ENCODE measurements at places on chromosomes 11 and 22. TPM values are rescaled to one million over a fixed set of nuclear protein-coding genes. Genes with fewer than 3 reads are reported as not detected.
A peak's percentile ranks its signal among the peaks of the same experiment; 100 is the strongest.

The DEUP1 gene
- 0.63 TPM for total RNA-seq

- no peak for DNase-seq
These were observed 62.6 kb upstream of the PHF21A start for GRCh38 chr11:46183819-46184218.

DNA sequence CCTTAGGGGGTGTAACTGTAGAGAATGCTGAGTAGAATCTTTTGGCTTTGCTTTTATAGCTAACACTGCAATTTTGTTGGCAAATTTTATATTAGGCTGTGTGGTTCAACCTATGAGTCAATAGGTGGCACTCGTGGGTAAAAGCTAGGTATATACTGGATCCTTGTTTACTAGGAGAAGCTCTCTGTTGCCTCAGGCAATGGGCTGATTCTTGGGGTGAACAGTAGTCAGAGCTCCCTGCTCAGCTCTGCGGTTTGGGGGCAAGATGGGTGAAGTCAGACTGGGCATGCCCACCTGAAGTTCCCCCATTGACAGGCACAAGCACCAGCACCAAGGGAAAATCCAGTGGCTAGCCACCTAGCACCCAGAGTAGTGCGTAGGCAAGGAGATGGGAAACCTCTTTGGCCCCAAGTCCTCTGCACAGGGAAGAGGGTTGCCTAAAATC lies 238.7 kb downstream of the FAM181B start:
- peak; percentile 75 for DNase-seq

GRCh38 chr11:65422633-65423515 lies at the start of gene NEAT1:
Gene NEAT1, plus strand, starts transcription at chr11:65422798.
- DNase-seq = peak; percentile 90

- peak; percentile 77 for DNase-seq
These were observed 347.0 kb downstream of the MIAT start for GRCh38 chr22:27004434-27004833.

DNA sequence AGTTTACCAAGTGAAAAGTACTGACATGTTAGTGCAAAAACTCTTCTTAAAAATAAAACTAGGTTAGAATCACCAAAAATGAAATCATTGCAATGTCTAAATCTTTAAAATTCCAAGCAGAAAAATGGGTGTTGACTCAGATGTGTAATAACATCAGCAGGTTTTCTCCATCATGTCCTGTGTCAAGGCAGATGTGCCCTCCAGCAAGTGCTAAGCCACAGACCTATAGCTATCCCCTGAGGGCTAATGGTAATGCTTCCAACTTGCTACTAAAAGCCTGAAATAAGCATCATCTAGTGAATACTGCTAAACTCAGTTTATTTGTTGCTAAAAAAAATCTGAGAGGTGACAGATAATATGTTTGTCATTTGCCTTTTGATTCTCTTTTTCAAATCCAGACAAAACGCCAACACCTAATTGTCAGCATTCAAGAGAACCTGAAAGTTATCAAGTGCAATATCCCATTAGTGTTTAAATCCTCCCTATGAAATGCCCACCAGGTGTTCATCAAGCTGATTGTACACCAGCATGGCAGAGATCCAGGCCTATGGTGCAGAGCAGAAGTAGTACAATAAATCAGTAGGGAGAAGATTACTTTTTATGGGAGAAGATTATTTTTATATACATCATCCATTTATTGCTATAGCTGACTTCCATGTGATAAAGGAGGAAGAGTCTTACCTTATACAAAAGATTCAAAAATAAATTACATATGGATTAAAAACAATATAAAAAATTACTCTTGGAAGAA lies 55.1 kb upstream of the SYT9 start:
- DNase-seq = no peak

GRCh38 chr11:9184516-9184915 lies 80.6 kb downstream of the DENND5A start:
- no peak for DNase-seq

- no peak for DNase-seq
These were observed 56.6 kb upstream of the UBASH3B start for GRCh38 chr11:122598971-122599370.

DNA sequence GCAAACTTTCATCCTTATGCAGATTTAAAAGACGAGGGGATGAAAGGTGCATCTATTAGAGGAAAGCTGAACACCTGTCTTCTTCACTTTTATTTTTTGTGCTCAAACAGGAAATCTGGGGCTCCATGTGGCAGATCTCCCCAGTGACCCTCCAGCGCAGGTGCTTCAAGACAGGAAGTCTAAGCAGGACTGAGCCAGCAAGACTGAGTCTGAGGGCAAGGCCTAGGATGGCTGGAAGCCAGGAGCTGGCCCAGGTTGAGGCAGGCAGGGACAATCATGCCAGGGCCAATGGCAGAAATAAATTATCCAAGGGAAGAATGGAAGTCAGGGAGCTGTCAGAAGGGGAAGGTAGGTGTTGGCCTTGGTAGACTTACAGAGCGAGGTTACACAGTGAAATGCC lies 101.1 kb upstream of the SPON1 start:
- DNase-seq = no peak

DNA sequence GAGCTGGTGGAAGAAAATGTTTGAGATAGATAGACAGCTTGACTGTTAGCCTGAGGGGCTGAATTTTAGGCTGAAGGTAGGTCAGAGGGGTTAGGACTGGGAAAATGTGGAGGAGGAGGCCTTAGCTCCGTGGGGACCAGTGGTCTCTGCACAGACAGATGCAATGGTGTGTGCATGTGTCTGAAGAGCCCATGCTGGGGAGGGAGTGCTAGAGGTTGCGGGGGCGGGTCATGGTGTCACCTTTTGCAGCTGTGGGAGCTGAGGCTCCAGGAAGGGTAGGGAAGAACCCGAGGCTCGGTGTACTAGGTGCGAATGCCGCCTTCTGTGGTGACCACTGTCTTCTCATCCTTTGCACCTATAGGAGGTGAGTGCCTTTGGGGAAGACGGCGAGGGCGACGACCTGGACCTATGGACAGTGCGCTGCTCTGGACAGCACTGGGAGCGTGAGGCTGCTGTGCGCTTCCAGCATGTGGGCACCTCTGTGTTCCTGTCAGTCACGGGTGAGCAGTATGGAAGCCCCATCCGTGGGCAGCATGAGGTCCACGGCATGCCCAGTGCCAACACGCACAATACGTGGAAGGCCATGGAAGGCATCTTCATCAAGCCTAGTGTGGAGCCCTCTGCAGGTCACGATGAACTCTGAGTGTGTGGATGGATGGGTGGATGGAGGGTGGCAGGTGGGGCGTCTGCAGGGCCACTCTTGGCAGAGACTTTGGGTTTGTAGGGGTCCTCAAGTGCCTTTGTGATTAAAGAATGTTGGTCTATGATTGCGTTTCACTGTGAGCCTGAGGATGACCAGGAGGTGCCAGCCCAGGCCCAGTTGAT lies 1.6 kb downstream of the SDF2L1 start:
- no peak for DNase-seq

DNA sequence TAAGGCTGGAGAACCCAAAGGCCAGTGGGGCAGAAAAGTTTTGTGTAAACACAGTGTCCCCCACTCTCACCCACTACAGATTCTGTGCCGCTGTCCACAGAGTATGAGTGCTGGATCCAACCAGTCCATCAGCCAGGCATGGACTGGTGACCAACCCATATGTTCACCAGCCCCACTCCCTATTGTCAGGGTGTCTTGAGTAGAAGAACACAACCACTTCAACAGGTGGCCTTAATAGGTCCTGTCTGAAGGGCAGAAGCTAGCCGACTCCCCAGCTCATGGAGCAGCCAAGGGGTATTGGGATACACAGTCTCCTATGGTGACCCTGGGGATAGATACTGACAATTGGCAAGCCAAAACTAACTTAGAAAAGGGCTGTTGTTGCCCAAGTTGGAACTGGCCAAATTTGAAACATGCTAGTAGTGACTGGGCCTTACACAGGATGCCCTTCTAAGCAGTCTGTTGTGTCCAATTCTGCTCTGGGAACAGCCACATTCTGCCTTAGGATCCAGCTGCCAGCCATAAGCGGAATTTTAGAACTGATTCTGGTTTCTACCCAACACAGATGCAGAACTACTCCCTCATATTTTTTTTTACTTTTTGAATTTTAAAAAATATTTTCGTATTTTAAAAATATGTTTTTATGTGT lies 19.8 kb upstream of the PGM2L1 start:
- DNase-seq = no peak

GRCh38 chr11:96204366-96204659 lies 138.7 kb downstream of the MAML2 start:
- DNase-seq = no peak

- no peak for DNase-seq
These were observed 331.4 kb downstream of the LARGE1 start for GRCh38 chr22:33588860-33589259.

Data from GM23338 (cell line).